ENCODE measurements at places on chromosomes 6 and 20.

GRCh38 chr6:35223396-35223795, 9.6 kb downstream of the SCUBE3 start:
- DNase-seq, result no peak

DNA sequence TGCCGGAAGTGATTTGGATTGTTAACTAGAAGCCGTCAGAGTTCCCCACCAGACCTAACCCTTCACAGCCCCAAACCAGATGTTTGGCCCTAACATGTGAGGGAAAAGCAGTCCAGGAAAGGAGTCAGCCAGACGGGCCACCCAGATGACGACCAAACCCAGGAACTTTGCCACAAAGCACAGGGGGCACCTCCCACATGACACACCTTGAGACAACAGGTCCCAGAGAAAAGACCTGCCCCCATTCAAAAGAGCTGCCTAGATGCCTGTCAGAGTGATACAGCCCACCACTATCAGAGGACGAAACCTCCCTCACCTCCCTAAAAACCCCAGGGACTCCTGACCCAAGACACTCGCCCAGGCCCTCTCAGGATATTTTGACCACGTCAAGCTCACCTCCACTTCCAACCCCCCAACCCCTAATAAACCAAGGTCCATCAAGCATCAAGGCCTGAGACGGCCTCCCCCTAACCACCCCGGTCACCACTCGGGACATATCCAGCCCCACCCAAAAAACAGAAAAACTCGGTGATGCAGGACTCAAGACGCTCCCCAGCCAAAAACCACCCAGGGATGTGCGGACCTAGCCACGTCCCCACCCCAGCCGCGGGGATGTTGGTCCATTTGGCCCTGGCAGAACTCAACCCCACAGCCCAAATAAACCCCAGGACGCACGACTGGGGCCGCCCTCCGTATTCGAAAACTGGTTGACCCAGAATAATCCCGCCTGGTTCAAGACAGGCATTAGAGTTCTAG, 662 bp downstream of the ZNF343 start:
- DNase-seq, result peak; percentile 47

DNA sequence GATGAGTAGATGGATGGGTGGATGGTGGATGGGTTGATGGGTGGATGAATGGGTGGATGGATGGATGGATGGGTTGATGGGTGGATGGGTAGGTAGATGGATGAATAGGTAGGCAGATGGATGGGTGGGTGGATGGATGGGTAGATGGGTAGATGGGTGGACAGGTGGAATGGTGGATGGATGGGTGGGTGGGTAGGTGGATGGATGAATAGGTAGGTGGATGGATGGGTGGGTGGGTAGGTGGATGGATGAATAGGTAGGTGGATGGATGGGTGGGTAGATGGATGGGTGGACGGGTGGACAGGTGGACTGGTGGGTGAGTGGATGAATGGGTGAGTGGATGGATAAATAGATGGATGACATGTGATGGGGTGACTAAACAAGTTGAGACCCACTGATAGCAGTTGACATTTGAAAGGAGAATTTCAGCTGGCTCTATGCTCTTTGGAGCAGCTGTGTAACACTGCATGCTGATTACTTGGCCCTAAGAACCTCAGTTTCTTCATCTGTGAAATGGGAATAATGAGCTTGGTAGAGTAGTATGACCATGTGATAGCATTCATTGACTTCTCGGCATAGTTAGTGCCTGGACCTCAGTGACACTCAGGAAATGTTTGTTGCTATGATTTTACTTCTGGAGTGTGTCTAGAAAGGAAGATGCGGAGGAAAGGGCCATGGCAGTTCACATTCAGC, 184.3 kb downstream of the NFATC2 start:
- DNase-seq, result no peak

- DNase-seq, result peak; percentile 88
Measured at GRCh38 chr6:81613606-81614005, 138.9 kb downstream of the TENT5A start.

Data from IMR-90 (cell line).